Liver (tissue), 10 donors: ENCODE measurements at places on chromosomes 3 and 15. TPM values are rescaled to one million over a fixed set of nuclear protein-coding genes. Genes with fewer than 3 reads are reported as not detected.
A peak's percentile ranks its signal among the peaks of the same experiment; 100 is the strongest.

The PTX3 gene
- total RNA-seq, result 0.28 TPM

The EPHA6 gene
- total RNA-seq, result 0.17 TPM

The NRG4 gene
- 1.3 TPM for total RNA-seq

The DPPA2 gene
- not detected for total RNA-seq

DNA sequence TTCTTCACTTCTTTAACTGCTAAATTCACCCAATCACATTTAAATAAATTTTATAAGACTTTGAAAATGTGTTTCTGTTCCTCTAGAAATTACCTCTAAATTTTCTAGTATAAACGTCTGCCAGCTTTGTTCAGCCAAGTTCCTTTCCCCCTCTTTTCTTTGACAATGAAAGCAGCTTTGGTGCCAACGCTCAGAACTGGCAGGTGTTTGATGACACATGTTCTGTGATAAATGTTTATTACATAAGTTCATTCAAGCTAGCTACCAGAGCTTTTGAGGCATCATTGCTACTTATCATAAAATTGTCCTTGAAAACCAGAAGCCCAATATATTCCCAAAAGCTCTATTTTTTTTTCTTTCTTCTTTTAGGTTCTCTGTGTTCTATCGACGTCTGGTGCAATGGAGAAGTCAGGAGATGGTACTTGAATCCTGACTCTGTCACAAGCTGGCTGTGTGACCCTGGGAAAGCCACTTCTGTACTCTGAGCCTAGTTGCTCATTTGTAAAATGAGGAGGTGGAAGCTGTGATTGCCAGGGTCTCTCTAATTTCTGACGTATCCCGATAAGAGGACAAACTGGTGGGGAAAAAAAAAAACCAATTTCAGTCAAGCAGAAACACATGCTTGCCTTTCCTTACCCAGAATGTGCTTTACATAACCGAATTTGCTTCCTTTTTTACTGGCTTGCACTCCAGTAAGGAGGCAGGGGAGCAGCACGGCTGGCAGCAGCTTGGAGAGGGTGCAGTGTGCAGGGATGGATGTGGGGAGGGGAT lies 187.1 kb upstream of the LPP start:
- no peak for DNase-seq

GRCh38 chr3:159950156-159950898 lies 38.3 kb upstream of the IL12A start:
- DNase-seq, result no peak

- no peak for DNase-seq
These were observed 112.6 kb downstream of the ERC2 start for GRCh38 chr3:56355570-56356185.

- no peak for DNase-seq
These were observed 7.1 kb upstream of the LMOD3 start for GRCh38 chr3:69129531-69129930.

- DNase-seq, result no peak
These were observed 63.7 kb downstream of the SPRED1 start for GRCh38 chr15:38316311-38316710.

DNA sequence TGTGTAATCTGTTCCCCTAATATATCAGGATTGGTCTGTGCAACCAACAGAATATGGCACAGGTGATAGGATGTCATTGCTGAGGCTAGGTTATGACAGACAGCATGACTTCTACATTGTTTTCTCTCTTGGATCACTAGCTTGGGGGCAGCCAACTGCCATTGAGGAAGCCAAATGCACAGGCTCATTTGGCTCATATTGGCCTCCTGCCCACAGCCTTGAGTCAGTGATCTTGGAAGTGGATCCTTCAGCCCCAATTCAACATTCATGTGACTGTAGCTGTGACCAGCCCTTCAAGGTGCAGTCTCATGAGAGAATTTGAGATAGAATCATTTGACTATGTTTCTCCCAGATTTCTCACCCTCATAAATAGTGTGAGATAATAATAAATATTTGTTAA lies 675.6 kb downstream of the GRM7 start:
- no peak for DNase-seq

- DNase-seq, result no peak
These were observed 22.7 kb downstream of the SACM1L start for GRCh38 chr3:45711931-45712330.

DNA sequence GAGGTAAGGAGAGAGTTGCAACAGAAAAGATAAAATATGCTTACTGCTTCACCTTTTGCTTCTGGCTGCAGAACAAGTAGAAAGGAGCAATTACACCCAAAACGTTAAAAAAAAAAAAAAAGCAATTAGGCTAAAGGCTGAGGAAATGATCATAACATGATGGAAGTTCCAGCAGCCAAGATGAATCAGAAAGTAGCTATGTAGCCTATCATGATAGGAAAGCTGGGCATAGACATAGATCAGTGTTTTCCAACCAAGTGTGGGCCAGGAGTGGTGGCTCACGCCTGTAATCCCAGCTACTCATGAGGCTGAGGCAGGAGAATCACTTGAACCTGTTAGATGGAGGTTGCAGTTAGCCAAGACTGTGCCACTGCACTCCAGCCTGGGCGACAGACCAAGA lies 52.6 kb downstream of the AGTR1 start:
- DNase-seq, result no peak

DNA sequence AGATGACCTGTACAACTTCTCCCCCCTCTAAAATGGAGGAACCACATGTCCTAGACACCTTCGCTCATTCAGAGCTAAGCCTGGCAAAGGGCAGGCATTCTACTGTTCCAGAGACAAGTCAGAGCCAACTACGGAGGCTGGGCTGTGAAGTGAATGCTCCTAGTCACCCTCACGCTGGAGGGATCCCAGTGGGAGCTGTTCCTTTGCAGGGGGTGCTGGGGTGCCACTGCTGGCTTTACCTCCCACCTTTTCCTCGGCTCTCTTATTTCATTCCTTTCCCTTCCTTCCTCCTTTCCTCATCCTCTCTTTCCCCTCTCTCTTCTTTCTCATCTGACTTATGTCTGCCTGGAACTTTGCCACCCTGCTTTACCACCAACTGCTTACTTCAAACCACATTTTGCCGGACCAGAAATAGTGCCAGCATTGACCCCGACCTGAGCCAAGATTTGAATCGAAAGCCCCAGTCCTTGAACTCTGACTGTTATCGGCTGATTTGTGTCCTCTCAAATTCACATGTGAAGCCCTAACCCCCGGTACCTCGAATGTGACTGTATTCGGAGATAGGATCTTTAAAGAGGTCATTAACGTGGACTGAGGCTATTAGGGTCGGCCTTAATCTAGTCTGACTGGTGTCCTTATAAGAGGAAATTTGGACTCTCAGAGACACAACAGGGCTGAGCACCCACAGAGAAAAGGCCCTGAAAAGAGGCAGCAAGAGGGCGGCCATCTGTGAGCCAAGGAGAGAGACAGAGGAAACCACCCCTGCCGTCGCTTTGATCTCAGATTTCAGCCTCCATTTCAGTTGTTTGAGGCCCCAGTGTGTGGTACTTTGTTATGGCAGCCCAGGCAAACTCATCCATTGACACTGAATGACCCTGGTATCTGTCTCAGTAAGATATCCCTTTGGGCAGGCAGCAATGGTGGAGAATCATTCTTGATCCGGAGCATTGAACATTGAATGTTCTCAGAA lies 31.3 kb upstream of the TBC1D21 start:
- no peak for DNase-seq

GRCh38 chr3:143436231-143436930 lies 316.8 kb downstream of the CHST2 start:
- no peak for DNase-seq

- peak; percentile 74 for DNase-seq
These were observed 40.4 kb downstream of the DNAJB8 start for GRCh38 chr3:128426128-128426921.

GRCh38 chr3:167450675-167451074 lies 23.2 kb downstream of the SERPINI2 start:
- DNase-seq, result no peak
